ENCODE measurements at places on chromosomes 4 and X.

GRCh38 chr4:90001023-90001422, 106.4 kb downstream of the MMRN1 start:
- DNase-seq: no peak

DNA sequence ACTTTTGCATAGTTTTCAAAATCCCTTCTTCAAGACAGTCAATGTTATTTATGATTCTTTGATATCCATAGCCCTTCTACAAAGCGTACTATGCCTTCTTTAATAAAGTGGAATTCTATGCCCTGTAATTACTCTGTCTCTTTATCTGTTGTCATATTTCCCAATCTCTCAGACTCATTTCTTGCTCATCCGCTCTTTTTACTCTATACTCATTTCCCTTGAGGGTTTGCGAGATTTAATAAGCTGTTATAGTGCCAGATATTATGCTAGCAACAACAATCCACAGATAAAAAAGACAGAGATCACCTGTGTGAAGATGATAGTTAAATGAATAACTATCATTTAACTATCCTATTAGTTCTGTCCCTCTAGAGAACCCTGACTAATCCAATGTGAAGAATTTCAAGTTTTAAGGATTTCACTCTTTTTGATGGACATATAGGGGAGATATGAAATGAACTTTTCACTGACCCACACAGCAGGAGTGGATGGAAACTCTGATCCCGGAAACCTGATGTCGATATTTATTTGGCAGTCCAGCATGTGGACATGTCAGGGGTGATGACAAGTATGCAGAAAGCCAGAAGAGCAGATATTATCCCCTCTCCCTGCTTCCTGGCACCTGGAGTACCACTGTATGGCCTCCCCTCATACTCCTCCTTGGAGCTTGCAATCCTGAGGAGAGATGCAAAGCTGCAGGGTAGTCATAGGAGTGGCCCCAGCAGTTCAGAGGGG, 49.7 kb downstream of the TMEM156 start:
- peak; percentile 19 for DNase-seq

GRCh38 chrX:46882266-46882665, 30.0 kb upstream of the JADE3 start:
- no peak for DNase-seq

GRCh38 chrX:12979616-12980015, 4.7 kb downstream of the TMSB4X start:
- DNase-seq: no peak

- no peak for DNase-seq
These were observed 46.0 kb upstream of the CLNK start for GRCh38 chr4:10730590-10730989.

DNA sequence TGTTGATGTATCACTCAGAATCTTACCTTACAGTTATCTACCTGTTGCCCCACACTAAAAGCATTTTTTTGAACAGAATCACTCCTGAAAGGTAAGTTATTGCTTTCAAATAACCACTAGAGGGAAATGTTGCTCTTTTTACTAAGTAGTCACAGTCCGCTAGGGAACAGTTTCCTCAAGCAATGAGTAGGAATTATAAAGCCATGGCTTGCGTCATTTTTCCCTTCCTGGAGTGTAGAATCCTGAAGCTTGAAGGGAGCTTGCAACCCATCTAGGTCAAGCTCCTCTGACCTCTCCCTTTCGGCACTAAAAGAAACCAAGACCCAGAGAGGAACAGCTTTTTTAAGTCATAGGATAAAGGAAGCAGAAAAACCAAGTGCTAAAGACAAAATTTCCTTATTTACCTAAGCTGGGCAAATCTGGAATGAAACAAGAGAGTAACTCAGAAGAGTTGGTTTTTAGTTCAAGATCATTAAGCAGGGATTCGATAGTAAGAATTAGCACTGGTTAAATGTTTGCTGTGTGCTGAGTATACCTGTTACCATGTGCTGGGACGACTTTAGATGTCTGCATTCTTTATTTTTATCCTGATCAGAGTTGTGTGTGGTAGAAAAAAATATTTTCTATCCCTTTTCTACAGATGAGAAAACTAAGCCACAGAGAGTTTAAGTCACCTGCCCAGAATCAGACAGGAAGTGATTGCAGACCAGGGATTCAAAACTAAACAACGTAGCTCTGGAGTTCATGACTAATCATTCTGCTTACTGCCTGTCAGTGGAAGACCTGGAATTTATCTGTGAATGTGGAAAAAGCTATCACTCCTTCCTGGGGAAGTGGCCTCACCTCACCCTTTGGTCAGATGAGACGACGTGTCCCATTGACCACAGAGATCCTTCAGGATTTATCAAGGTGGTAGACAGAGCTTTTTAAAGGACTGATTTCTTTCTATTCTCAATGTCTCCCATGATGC, 631.5 kb downstream of the RAB28 start:
- peak; percentile 58 for DNase-seq

DNA sequence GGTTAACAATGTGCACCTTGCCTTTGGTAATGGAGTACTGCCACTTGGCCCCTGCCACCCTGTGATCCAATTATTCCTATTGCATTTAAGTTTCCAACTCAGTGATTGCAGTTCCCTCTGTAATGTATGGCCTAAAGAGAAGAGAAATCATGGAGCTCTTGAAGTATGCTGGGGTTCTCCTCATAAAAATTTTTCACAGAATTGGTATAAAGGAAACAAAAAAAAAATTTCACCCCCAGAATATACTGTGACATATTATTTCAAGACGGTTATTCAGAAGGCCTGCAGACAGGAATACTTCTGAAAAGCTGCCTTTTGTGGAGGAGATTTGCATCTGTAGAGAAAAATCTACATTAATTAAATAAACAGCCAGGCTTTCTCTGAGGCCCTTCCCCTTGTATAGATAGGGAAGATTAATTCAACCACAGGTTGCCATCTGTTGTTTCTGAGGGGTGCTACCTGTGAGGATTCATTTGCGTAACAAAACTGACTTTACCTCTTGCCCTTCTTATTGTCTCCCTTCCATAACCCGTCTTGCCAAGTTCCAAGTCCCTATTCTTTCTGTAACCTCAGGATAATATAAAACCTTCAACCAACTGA, 94.8 kb upstream of the LANCL3 start:
- no peak for DNase-seq

GRCh38 chr4:32290102-32290501, 1569.9 kb downstream of the PCDH7 start:
- no peak for DNase-seq

GRCh38 chr4:85720735-85721134, 245.8 kb downstream of the ARHGAP24 start:
- peak; percentile 25 for DNase-seq

DNA sequence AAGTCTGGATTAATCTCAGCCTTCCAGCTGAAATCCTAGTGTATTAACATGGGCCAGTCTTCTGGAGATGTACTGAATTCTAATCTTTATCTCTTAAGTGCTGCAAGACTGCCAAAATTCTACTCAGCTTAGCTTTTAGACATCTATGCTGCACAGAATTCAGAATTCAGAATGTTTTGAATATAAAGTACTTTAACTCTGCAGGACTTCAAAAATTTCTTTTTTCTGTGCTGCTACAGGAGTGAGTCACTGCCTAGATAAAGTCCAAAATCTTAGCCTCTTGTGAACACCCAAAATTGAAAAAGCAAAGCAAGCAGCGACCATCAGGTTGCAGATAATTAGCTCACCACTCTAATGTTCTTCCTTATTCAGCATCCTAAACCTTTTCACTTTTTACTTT, 1092.6 kb upstream of the PCDH10 start:
- DNase-seq: no peak

GRCh38 chr4:175790083-175790482, 22.0 kb downstream of the GPM6A start:
- no peak for DNase-seq

All from GM03348 (cell line).